ENCODE measurements at places on chromosomes 1 and 21.

DNA sequence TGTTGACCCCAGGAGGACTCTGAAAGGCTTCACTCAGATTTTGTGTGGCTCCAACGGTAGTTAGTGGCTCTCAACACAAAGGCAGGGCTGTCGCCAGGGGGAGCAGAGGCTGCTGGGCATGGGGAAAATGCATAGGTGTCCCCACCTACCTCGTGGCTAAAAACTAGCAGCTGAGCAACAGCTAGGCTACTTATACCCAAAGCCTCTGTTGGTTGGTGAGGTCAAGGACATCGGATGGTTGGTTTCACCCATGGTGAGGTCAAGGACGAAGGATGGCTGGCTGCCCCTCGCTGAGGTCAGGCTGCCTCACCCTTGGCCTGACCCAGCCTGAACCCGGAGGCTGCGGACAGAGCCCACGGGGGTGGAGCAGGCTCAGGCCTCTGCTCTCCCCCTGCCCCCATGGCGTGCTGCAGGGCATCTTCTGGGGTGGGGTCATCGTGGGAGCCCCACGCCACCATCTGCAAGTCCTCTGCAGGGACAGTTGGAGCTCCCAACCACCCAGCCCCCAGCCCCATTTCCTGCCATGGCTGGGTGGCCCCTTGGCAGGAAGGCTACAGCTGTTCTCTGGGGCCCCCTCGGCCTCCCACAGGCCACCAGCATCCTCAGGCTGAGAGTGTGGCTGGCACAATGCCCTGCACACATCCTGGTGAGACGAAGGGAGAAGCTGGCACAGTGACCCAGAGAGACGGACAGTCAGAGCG is 8.5 kb upstream of the GNB1 start:
- DNase-seq = peak; percentile 66

- DNase-seq = no peak
Observed at GRCh38 chr1:238177960-238178645, 287.4 kb upstream of the ZP4 start.

GRCh38 chr1:39653546-39654031 is 14.1 kb upstream of the HEYL start:
- peak; percentile 85 for DNase-seq

GRCh38 chr1:34272152-34272551 is 95.4 kb downstream of the C1orf94 start:
- DNase-seq = no peak

- DNase-seq = no peak
Observed at GRCh38 chr1:153526132-153526543, 9.7 kb downstream of the S100A6 start.

- DNase-seq = no peak
Observed at GRCh38 chr1:174692313-174692712, 244.5 kb downstream of the GPR52 start.

DNA sequence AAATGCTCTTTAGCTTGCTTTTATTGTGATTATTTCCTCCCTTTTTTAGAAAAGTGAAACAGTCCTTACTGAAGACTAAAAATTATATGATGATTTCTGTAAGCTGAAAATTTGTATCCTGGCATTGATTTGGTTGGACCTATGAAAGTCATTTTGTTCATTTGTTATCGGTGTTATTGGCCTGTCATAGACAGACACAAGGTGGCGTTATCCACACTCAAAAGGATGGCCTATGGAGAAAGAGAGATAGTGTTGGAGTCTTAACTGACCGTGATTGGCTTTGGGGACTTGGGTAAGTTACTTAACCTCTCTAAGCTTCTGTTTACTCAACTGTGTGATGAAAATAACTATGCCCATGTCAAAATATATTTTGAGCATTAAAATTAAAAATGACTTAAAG is 203.6 kb upstream of the CHODL start:
- DNase-seq = no peak

DNA sequence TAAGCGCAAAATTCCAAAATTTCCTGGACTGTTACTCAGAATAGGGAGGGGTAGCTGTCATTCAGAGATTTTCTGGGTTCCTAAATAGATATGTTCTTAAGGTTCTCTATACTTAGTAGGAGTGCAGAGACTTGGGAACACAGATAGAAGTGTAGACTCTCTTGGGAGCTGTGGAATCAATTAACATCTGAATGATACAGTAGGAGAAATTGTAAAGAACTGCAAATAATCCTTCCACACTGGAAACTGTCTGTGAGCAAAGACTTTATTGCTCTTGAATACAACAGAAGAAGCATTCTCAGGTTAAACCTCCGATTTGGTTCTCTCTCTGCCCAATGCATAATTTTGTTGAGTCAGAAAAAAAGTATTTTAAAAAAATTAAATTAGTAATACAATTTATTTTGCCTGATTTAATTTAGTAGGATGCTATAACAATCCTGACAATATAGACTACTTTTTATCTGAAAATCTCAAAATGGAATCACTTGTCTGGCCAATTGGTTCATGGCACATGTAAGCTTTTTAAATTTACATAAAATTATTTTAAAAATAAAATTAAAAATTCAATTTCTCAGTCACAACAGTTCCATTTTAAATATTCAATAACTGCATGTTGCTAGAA is 1754.3 kb downstream of the PLA2G4A start:
- no peak for DNase-seq

DNA sequence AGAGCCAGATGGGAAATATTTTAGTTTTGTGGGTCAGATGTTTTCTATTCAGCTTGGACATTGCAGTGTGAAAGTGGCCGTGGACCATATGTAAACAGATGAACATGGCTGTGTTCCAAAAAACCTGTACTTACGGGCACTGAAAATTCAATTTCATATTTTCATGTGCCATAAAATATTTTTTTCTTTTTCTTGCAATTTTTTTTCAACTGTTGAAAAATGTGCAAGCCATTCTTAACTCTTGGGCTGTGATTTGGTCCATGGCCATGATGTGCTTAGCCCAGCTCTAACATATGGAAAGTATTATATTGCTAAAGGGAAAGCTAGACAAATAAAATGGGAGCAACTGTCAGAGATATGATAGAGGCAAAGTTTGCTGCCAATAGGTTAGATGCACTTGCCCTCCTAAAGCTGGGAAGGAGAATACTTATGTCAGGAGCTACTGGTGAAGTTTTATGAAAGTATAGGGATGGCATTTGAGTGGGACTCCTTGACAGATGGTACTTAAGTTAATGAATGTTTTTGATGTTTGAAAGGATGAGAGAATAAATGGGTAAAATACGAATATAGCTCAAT is 240.3 kb downstream of the RYR2 start:
- no peak for DNase-seq

DNA sequence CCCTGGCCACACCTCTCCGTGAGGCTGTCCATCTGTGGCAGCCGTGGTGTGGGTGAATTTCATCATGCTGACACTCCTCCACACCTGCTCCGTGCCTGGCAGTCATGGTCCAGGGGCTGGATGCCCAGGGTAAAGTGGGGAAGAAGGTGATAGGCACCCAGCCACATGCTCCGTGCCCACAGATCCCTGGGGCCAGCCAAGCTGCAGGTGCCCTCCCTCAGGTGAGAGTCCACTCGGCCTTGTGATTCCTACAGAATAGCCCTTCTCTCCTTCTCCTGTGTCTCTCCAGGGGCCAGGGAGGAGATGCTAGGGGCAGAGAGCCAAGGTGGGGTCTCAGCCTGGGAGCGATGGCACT is 16.8 kb upstream of the POFUT2 start:
- no peak for DNase-seq

DNA sequence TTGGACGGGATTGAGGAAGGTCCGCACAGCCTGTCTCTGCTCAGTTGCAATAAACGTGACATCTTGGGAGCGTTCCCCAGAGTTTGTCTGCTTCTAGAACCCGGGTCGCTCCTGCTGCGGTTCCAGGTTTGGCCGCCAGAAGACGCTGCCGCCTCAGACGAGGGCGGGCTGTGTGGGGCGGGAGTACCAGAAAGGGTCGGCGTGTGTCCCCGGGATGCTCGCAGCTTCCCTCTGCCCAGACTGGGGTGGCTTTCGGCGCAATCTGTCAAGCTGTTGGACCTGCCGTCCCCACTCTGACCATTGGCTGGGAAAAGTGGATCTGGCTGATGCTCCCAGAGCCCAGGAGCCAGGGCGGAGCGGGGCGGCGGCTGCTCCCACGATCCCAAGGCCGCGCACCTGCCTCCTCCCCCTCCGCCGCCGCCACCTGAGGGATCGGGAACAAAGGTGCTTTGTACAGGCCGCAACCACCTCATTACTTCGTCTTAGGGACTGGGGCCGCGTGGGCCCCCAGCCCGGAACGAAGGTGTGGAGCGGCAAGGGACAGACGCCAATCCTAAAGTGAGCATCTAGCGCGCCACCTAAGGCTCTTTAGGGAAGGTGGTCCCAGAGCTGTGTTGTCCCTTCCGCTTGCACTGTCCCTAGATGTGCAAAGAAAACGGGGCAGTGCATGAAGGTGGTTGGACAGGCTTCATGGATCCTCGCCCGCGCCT is 683 bp upstream of the EFNA4 start:
- DNase-seq = peak; percentile 88

DNA sequence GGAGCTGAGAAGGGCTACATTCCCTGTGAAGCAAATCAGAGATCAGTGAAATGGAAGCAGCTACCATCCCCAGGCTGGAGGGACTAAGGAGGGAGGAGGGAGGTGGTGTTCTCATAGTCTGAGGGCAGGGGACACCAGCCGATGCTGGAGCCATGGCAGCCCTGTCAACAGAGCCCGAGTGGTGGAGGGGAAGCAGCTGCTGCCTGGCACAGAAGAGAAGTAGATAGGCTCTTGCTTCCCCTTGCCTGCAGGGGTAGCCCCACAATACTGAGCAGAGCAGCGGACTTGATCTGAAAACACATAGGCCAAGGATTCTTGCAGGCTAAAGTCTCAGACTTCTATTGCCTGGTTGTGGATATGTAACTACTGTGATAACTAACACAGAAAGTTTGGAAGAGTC is 255.1 kb downstream of the FGGY start:
- no peak for DNase-seq

DNA sequence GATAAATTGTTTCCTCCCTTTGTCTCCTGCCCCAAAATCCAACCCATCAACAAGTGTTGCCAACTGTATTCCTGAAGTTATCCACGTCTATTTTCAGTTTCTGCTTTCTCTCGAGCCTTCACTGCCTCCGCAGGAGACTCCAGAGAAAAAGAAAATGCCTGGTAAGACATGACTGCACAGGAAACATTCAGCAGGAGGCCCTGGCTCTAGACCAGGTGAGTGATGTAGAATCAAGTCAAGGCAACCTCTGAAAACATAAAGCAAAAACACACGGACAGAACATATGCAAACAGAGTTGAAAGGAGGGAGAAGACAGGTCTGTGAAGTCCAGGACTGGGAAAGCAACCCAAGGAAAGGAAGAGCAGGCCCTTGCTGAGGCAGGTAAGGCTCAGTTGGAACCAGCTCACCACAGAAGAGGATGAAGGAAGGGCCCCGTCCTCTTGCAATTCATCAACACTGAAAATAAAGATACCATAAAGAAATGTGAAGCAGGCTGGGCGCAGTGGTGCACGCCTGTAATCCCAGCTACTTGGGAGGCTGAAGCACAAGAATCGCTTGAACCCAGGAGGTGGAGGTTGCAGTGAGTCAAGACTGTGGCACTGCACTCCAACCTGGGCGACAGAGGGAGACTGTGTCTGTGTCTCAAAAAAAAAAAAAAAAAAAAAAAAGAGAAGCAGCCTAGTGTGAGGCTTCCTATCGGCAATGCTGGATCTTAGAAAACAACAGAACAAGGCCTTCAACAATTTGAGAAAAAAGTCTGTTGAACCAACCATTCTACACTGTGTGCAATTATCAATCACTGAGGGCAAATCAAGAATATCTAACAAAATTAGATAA is 8.8 kb downstream of the NOL9 start:
- peak; percentile 11 for DNase-seq

GRCh38 chr1:100517515-100517914 is 20.4 kb upstream of the GPR88 start:
- DNase-seq = no peak

DNA sequence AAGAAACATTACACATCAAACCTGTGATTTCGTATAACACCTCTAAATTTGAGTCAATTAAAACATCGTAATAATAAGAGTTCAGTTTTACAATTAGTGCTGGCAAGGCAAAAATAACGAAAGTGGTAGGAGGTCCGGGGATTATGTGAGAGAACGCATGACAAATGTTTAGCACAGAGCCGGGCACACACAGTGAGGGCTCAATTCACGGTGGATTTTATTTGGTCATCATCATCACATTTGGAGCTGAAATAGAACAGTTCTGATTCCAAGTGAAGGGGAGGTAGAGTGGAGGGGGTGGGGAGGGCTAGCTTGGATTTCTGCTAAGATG is 20.0 kb downstream of the H3-3A start:
- no peak for DNase-seq

GRCh38 chr1:236052232-236052993 is 12.5 kb downstream of the NID1 start:
- no peak for DNase-seq

DNA sequence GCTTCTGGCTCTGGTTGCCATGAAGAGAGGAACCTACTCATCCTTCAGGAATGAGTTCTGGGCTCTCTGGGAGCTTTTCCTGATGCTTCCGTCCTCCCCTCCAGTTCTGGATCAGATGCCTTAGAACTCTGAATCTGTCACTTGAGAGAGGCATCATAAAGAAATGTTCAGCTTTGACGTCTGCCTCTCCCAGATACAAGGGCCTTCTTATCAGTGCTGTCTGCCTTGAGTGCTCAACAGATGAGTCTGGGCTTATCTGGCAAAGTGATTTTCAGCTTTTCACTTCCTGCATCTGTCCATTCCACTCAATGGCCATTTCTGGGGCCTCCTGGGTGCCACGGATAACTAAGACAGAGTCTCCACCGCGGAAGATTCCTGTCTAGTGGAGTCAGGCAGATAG is 12.3 kb upstream of the OTUD3 start:
- no peak for DNase-seq

DNA sequence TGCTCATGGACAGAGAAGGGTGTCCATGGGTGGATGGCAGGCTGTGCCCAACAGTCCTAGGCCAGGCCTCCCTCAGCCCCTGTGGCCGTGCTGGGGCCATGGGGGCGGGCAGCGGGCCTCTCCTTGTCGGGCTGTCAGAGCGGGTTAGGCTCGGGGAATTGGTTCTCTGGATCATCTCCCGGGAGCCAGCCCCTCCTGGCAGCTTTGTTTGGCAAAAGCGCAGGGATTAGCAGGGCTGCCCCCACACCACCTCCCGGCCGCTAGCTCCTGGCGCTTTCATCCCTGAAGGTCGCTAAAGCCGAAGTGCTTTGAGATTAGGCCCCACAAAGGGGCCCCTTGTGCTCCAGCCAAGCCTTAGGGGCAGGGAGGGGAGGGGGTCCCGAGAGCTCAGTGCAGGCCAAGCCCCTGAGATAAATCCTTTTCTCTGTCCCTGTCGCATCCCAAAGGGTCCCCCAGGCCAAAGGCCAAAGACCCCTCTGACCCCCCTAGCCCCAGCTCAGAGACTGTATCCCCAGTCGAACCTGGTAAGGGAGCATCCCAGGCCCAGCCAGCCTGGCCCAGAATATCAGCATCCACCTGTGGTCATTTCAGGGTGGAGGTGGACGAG is 9.8 kb upstream of the DMBX1 start:
- peak; percentile 24 for DNase-seq

- no peak for DNase-seq
Observed at GRCh38 chr1:89771991-89772560, 48.8 kb upstream of the LRRC8D start.

- DNase-seq = no peak
Observed at GRCh38 chr1:27523337-27524020, 33.5 kb upstream of the WASF2 start.
